ENCODE measurements at places on chromosomes 1 and 21.

- DNase-seq, result no peak
Observed at GRCh38 chr1:205294175-205294917, 27.2 kb downstream of the NUAK2 start.

- DNase-seq, result no peak
Observed at GRCh38 chr1:228737601-228738041, 2.3 kb downstream of the RHOU start.

GRCh38 chr1:227776331-227776771 lies 39.1 kb upstream of the PRSS38 start:
- DNase-seq, result no peak

DNA sequence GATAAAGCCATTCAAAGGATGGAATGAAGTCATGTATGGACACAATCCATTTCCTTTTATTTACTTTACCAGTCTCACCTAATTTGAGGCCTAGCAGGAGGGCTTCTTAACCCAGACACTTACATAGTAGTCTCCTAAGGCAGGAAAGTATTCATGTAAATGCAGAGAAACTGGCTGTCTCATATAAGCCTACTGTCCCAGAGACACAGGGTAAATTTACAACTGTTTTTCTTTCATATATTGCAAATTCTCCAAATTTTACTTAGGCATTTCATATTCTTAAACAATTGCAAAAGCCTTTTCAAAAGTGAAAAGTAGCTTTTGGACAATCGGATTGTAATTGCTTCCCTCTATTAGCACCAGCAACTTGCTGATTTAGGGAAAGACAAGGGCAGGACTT lies 29.9 kb downstream of the SPAG17 start:
- DNase-seq, result no peak

- DNase-seq, result no peak
Observed at GRCh38 chr1:200684015-200684414, 14.3 kb upstream of the DDX59 start.

All from NCI-H1105 (cell line).